ENCODE measurements at places on chromosomes 2 and 18.

DNA sequence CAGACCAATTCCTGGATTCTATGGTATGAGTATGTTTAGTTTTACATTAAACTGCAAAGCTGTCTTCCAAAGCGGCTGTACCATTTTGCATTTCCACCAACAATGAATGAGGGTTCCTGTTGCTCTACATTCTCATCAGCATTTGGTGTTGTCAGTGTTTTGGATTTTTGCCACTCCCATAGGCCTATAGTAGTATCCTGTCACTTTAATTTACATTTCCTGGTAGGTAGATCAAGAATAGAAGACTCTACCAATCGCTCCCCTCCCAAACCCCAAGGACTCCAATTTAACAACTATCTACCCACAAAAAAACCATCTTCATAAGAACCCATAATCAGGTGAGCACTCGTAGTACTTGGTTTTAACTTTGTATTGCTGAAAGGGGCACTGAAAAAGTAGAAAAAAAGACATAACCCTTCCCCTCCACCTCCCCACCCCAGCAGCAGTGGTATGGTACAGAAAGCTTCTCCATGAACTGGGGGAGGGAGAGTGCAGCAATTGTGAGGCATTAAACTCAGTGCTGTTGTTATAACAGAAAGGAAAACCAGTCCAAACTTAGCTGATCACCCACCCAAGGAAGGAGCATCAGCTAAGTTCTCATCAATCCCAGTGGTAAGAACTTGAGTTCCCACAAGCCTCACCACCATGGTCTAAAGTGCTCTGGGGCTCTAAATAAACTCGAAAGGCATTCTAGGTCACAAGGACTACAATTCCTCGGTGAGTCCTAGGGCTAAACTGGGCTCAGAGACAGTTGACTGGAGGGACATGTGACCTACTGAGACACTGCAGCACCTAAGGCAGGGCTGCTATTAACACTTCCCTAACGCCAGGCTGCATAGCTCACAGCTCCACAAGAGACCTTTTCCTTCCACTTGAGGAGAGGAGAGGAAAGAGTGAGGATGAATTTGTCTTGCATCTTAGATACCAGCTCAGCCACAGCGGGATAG lies 35.5 kb upstream of the CYTIP start:
- DNase-seq = no peak

GRCh38 chr2:105139556-105140239 lies 101.8 kb downstream of the MRPS9 start:
- DNase-seq = no peak

GRCh38 chr2:199926806-199927205 lies 15.7 kb downstream of the C2orf69 start:
- DNase-seq = no peak

DNA sequence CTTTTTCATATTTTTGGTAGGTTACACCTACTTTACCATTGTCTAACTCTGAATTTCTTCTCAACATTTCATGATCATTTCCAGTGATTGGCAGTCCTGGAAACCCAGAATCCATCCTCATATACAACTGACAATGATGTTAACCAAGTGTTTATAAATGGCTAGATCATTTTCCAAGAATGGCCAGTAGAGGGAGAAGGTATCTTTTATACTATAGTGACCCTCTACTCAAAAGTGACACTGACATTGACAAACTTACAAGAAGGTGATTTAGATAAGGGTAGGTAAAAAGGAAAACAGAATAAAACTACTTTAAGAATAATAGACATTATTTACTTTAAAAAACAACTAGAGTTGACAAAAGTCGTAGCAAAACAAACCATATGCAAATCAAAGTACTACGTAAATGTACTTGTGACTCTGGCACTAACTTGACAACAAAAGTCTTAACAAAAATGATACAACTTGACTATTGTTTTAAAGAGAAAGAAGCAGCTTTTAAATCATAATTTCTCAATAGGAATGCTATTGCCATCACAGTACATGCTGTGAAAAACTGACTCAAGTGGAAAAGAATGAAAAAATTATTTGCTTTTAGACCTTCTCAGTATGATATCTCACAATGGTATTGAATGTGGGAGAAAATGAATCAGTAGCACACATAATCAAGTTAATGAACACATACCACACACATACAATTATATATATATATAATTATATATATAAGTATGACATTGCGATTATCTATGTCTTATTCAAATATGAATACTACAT lies 76.6 kb upstream of the GRB14 start:
- DNase-seq = no peak

DNA sequence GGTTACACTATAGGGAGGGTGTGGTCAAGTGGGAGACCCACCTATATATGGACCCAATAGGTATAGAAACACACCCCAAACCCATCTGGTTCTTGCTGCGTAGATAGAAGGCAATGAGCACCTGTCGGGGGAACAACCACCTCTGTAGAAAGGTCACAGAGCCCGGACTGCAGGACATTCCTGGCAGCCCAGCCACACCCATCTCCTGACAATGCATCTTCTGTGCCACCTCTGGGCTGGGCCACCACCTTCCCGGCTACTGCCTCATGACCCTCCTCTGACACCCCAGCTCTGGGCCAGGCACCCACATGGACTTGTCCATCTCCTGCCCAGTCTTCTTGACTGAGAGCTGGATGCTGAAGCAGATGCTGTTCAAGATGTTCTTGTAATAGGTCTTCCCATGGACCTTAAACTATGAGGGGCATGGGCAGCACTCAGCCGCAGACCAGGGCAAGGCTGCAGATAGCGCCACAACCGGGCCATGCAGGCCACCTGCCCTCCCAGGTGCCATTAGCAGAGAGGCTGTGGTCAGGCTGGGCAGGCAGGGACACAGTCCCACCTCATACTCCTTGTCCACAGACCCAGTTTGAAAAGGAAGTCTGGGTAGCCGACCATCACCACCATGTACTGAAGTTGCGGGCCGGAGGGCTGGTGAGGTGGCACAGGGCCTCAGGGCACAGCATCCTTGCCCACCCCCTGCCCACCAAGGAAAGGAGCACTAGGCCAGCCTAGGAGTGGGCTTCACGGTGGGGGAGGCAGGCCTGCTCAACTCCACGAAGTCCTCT lies 9.3 kb downstream of the ALPG start:
- DNase-seq = no peak

DNA sequence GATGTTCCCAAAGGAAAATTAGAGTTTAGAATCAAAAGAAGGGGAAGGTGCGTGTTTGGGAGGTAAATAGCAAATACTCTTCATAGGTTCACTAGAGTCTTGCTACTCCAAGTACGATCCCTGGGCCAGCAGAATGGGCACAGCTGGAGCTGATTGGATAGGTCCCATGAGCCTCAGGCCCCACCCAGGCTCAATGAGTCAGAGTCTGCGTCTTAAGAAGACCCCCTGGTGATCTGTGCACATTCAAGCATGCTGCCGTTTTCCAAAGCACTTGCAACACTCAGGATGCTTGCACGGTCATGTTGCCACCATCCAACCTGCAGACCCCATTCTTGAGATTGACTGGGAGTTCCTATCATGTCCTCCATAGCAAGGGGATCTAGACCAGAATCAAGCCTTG lies 40.5 kb downstream of the ABCG8 start:
- no peak for DNase-seq

All from CD4-positive, alpha-beta T cell treated with Interleukin-12 subunit alpha and Interleukin-12 subunit beta, for 1 hour (primary cell).